ENCODE measurements at places on chromosomes 7 and 10. TPM values are rescaled to one million over a fixed set of nuclear protein-coding genes. Genes with fewer than 3 reads are reported as not detected.

PKD1L1 gene
- 0.36 TPM for total RNA-seq

SH2D4B gene
- total RNA-seq: 0.15 TPM

ZNF800 gene
- total RNA-seq: 64.3 TPM

LIPF gene
- total RNA-seq: not detected

GRCh38 chr10:131003455-131003854 lies 308.1 kb downstream of the TCERG1L start:
- no peak overlapping the region for H3K27ac ChIP-seq
- H3K36me3 ChIP-seq: no peaks in the 10 kb centered on the region
- H3K27me3 ChIP-seq: no peaks in the 10 kb centered on the region
- DNase-seq: no peak
- no peak overlapping the region for H3K4me3 ChIP-seq

DNA sequence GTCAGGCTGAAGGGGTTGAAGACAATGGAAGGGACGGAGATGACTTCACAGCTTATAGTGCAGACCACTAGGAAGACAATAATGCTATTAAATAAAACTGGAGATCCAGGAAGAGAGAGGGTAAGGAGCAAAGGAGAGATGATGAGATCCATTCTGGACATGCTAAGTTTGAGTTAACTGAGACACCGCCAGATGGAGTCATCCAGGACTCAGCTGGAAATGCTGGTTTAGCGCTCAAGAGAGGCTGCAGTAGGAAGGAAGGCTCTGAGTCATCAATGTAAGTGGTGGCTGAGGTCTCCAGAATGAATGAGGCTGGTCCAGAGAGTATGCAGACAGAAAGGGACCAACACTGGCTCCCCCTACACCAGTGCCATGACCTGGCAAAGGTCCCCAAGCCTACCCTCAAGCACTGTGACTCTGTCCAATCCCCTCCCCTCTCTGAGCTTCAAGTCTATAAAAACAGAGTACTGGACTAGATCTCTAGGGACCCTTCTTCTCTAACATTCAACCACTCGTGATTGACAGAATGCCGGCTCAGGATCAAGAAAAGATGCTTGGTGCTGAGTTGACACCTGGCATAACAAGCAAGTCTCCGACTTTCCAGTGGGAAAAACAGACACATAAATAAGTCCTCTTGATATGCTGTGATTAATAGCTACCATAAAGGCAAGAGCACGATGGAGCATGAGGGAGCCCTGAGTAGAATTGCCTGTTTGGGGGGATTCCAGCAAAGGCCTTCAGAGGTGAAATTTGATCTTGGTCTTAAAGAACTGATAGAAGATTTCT lies 8.9 kb downstream of the GFRA1 start:
- no peak overlapping the region for H3K4me3 ChIP-seq
- DNase-seq: no peak
- no peaks in the 10 kb centered on the region for H3K4me1 ChIP-seq
- H3K27me3 ChIP-seq: no peaks in the 10 kb centered on the region

DNA sequence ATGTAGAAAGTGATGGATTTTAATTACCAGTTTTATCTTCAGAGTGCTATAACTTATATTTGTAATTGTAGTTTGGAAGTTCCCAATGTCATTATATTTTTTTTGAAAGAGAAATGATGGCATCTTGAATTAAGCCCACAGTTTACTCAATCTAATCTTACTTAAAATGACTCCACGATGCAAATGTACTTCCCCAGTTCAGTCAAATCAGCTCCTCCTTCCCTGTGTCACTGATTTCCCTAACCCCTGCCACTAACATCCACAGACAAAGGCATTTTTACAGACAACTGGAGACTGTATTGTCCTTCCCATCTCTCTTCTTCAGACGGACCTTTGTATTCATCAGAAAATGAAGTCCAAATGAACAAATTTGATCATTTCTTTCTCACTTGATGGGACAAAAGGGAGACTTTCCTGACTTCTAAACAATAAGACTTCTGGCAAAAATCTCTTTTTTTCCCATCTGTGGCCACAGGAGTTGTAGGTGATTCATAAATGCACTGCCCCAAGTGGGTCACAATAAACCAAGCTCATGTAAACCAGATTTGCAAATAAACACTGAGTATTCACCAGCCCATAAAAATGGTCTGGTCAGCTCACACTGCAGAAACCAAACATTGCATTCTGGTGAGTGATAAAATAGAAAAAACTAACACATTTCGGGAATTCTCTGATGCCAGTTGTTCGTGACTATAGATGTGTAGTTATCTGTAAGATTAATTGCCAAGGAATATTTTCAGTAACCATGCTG lies 162.9 kb downstream of the FANK1 start:
- peaks cover 6% of the 10 kb centered on the region for H3K27me3 ChIP-seq
- H3K4me1 ChIP-seq: no peaks in the 10 kb centered on the region
- DNase-seq: no peak
- H3K4me3 ChIP-seq: no peak overlapping the region
- no peaks in the 10 kb centered on the region for H3K36me3 ChIP-seq
